ENCODE measurements at places on chromosomes 6 and 20.

DNA sequence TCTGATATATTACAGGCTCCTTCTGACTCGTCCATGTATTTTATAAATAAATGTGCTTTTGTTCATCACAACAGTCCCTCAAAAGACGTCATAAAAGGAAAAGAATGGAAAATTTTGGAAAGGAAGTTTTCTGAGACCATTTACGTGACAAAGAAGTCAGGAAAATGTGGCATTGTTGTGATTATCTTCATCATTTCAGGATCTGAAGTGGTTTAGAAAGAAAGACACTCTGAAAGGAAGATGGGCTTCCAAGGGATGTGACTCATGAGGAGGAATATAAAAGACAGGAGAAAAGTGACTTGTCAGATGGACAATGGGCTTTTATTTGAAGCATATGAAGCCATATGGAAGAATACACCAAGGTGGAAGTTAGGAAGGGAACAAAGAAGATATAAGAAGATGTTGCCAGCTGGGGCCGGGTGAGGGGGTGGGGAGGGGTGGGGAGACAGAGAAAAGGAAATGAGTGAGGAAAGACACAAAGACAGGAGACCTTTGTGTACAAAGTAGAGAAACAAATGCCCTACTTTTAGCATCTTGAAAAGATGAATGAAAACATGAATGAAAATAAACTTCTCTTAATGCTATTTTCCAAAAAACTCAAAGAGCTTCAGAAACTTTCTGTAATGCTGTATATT, 190.3 kb upstream of the PREP start:
- DNase-seq = no peak

- no peak for DNase-seq
Observed at GRCh38 chr20:41748051-41748450, 129.9 kb upstream of the CHD6 start.

- DNase-seq = no peak
Observed at GRCh38 chr6:6614096-6614982, 25.8 kb downstream of the LY86 start.

- peak; percentile 51 for DNase-seq
Observed at GRCh38 chr6:51466427-51466826, 621.0 kb downstream of the PKHD1 start.

- DNase-seq = no peak
Observed at GRCh38 chr6:133291671-133292070, 50.5 kb downstream of the EYA4 start.

GRCh38 chr6:95227351-95227750, 350.0 kb upstream of the MANEA start:
- no peak for DNase-seq

DNA sequence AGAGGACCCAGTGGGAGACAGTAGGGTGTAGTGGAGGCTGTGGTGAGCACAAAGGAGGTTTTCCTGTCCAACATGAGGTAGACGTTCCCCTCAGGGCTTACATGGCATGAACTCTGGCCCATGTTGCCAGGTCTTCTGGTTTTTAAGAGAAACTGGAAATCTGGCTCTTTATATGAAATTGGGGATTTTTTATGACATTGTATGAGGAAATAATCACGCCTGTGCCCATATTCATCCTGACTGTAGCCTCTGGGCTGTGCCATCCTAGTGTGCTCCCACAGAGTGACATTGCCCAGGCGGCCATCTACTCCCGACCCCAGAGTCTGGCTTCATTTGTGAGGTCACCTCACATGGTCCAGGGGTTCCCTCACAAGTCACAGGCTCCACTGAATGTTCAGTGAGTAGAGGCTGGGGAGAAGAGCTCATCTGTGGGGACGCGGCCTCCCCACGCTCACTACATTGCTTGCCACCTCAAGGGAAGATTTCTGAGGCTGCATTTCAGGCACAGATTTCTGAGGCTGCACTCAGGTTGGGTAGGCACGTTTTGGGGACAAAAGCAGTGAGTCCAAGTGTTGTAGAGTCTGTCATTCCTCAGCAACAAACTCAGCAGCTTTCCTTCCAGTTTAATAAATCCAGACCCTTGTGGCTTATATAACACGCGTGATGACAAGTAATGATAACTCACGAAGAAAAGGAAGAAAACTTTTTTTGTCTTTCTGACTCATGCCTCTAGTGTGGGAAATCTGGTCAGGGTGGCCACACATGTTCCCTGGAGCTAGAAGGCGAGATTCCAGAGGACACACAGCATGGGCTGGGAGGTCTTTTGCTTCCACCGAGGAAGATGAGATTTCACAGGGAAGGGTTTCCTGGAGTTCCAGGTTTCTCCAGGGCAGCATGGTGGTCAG, 41.7 kb downstream of the SLC24A3 start:
- no peak for DNase-seq

GRCh38 chr20:40207655-40208054, 481.4 kb downstream of the MAFB start:
- no peak for DNase-seq

DNA sequence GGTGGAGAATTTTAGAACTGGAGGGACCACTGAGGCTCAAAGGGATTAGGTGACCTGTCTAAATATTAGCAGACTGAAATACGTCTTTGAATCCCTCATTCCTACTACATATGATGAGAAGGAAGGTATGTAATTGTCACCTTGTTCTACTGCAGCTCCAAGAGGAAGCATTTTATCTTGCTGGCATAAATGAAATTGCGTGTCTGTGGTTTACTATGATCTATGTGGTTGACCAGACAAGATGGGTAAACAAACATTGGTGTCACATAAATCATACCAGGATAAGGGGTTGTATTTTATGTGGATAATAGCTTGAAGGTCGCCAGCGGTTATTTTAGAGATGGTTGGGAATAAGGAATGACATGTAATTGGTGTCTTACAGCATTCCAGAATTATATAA, 78.2 kb downstream of the LAMA4 start:
- no peak for DNase-seq

- no peak for DNase-seq
Observed at GRCh38 chr6:70973604-70974003, 16.7 kb upstream of the B3GAT2 start.

DNA sequence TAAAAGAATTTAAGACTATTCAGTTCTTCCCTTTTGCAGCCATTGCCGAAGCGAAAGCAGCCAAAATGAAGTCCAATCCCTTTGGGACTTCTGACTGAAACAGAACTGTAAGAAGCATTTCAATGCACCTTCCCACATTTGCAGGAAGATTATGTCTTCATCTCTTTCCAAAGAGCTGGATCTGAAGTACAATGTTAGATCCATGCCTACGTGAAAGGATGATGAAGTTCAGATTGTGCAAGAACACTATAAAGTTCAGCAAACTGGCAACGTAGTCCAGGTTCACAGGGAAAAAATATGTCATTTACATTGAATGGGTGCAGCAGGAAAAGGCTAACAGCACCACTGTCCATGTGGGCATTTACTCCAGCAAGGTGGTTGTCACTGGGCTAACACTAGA, 6.0 kb upstream of the FILIP1 start:
- DNase-seq = no peak

- no peak for DNase-seq
Observed at GRCh38 chr20:18645196-18645745, 57.4 kb downstream of the DTD1 start.

- DNase-seq = no peak
Observed at GRCh38 chr6:51866867-51867266, 220.5 kb downstream of the PKHD1 start.

DNA sequence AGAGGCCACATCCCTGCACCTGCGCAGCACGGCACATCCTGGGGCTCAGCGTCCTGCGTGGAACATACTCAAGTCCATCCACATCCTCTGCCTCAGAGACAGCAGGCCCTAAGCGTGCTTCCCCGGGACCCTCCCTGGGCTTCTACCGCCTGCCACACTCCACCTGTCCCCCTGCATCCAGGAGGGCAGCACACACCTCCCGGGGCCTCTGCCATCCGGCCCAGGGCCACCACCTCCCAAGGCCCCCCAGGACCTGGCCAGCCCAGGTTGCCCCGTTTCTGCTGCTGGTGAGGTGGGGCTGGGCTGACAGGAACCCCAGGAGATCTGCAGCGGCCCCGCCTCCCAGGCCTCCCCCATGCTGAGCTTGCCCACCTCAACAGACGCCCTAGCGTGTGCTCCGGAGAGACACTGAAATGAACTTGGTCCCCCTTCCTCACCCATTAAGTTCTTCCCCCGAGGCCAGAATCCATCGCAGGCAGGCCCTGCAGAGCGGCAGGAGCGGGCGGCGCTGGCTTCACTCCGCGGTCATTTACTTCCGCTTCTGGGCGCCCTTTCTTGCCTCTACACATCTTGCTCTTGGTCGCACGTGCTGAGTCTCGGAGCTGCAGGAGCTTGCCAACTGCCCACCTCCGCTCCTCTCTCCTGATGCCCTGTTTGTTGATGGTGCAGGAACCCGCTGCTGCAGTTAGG, 235.3 kb downstream of the TAF4 start:
- DNase-seq = no peak

GRCh38 chr6:47479140-47479508, 1.5 kb downstream of the CD2AP start:
- no peak for DNase-seq

GRCh38 chr6:4271761-4272470, 136.5 kb upstream of the ECI2 start:
- no peak for DNase-seq

DNA sequence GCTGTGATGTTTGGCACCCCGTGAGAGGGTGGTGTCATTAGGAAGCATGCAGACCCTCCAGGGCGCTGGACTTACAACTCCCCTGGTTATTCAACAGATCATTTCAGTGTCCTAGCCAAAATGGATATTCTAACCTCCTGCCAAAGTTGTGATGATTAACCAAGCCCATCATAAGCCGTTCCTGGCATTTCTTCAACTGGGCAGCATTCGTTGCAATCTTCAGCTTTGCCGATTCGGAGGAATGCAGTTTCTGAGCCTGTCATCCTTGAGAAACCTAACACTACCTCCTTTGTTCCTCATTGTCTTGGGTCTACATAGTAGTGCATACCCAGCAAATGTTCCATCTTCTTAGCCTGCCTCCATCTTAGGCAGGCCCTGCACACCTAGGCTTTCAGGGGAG, 79.2 kb upstream of the MAP3K4 start:
- no peak for DNase-seq

GRCh38 chr6:67535946-67536345, 1099.1 kb upstream of the ADGRB3 start:
- no peak for DNase-seq

- no peak for DNase-seq
Observed at GRCh38 chr20:44074252-44075151, 112.5 kb downstream of the JPH2 start.

GRCh38 chr6:62530985-62531384, 245.0 kb upstream of the KHDRBS2 start:
- DNase-seq = no peak

DNA sequence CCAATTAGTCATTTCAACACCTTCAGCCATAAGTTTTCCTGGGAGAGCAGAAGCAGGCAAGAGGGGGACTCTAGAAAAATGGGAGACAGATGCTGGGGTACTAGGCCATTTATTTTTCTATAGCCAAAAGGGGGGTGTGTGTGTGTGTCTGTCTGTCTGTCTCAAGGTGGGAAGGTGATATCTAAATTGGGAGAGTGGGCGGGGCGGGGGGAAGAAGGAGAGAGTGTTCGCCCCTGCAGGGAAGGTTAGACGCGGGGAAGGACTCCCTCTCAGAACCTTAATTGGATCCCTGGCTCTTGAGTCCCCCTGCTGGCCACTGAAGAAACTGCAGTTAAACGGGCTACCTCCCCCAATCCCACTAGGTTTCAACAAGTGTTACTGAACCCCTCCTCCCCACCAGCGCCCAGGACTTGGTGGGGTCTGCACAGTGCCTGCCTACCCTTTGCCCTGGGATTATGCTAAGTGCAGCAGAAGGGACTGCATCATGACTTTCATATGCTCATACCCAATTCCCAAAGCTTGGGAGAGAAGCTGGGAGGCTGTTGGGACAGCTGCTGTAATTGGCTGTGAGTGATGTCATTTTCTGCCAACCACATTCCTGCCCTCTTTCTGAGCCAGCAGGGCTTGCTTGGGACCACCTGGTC, 45.8 kb downstream of the FOXP4 start:
- DNase-seq = no peak

- no peak for DNase-seq
Observed at GRCh38 chr20:62117362-62117646, 5.0 kb upstream of the LSM14B start.

DNA sequence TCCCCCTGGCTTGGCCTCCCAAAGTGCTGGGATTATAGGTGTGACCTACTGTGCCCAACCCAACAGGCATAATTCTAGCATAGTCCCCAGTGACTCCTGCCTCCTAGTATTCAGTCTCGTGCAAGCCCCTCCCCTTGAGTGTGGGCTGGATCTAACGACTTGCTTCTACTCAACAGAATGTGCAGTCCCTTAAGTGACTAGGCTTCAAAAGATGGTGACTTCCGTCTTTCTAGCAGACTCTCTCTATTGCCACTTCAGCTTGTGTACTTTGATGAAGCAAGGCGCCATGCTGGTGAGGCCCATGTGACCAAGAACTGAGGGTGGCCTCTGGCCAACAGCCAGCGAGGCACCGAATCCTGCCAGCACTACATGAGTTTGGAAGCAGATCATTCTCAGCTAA, 109.6 kb upstream of the TRAF3IP2 start:
- DNase-seq = no peak

DNA sequence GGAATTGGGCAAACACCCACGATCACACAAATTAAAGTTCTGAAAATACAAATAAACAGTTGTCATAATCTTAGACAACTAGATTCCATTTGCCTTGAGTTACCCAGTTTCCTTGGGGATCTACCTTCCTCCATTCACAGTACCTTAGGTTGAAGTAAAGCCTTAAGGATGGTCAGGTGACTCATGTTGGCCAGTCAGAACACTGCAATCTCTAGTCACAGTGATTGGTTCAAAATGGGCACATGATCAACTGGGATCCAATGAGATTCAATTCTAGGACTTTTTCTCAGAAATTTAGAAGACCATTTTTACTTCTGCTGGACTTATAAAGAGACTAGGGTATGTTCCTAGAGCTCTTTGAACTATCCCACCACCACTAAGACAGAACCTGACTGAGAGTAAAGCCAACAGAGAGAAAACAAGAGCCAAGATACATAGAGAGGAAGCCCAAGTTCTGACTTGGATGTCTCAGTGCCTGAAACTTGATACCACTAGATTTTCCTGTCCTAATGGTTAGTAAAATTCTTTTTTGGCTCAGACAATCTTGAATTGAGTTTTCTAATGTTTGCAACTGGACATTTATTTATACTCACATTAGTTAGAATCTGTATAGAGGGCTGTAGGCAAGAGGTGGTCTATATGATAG, 8.6 kb upstream of the CLIC5 start:
- no peak for DNase-seq

- no peak for DNase-seq
Observed at GRCh38 chr6:49490633-49491032, 9.1 kb upstream of the GLYATL3 start.

GRCh38 chr6:83167726-83168278, 25.3 kb downstream of the PGM3 start:
- no peak for DNase-seq

- peak; percentile 36 for DNase-seq
Observed at GRCh38 chr6:41182069-41183034, 18.6 kb downstream of the TREML2 start.

- peak; percentile 97 for DNase-seq
Observed at GRCh38 chr20:48298851-48299484, 513.7 kb upstream of the SULF2 start.

- peak; percentile 17 for DNase-seq
Observed at GRCh38 chr6:140773276-140773675, 1359.4 kb upstream of the GJE1 start.

GRCh38 chr20:3277686-3278465, 38.9 kb upstream of the SLC4A11 start:
- no peak for DNase-seq

- no peak for DNase-seq
Observed at GRCh38 chr6:125577124-125577662, 172.2 kb upstream of the HEY2 start.

- DNase-seq = no peak
Observed at GRCh38 chr6:144416244-144416643, 131.1 kb downstream of the UTRN start.

Measured in retinal pigment epithelial cell (primary cell).